ENCODE measurements at places on chromosomes 2 and 18.

DNA sequence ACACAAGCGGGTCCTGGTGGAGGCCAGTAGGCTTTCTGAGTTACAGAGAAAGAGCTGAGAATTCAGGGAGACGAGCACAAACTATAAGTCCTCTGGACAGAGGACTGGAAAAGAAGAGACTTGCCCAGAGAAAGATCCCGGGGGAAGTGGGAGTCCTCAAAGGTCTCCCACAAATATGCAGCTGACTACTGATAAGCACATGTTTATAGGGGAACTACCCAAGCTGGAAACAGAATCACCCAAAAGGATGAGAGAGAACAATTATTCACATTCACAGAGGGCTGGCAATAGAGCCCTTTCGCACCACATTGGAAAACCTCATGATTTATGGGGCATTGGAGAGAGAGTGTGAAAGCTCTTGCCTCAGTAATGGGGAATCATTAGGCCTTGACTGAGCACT, 337.6 kb downstream of the IRS1 start:
- no peak overlapping the region for H3K4me3 ChIP-seq
- no peaks in the 10 kb centered on the region for H3K27me3 ChIP-seq
- no peak for DNase-seq
- H3K27ac ChIP-seq, result no peak overlapping the region

DNA sequence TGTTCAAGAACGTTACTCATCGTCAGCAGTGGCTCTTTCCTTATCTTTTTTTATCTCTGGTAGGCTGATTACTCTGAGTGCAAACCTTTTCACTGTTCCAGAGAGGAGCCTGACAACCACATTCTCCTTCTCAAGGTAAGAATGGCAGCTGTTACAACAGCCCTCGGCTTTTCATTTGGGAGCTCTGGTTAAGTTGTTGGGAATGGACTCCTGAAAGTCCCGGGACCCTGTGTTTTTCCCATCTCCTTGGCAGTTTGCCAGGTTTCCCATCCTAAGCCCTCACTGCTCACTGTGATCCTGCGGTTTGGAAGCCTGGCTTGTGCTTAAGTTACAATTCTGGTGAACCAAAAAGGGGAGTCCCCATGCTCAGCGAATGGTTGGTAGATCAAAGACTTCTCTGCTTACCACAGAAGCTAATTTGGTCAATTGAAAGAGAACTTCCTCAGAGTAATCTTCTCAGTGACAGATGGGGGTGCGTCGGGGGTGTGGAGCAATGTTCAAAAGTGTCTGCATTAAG, 122.3 kb downstream of the LYPD6B start:
- no peaks in the 10 kb centered on the region for H3K27me3 ChIP-seq
- H3K27ac ChIP-seq, result no peak overlapping the region
- no peaks in the 10 kb centered on the region for H3K36me3 ChIP-seq
- peaks cover 1% of the 10 kb centered on the region for H3K4me1 ChIP-seq

- no peak overlapping the region for H3K27ac ChIP-seq
- no peak for DNase-seq
- H3K36me3 ChIP-seq, result no peaks in the 10 kb centered on the region
- no peaks in the 10 kb centered on the region for H3K27me3 ChIP-seq
- H3K4me3 ChIP-seq, result no peak overlapping the region
These were observed 214.7 kb downstream of the TGIF1 start for GRCh38 chr18:3664563-3665178.

- no peak for DNase-seq
- H3K27ac ChIP-seq, result no peak overlapping the region
- H3K4me3 ChIP-seq, result no peak overlapping the region
- no peaks in the 10 kb centered on the region for H3K36me3 ChIP-seq
- no peaks in the 10 kb centered on the region for H3K27me3 ChIP-seq
- no peaks in the 10 kb centered on the region for H3K4me1 ChIP-seq
These were observed 19.4 kb downstream of the INHBB start for GRCh38 chr2:120365236-120365793.

DNA sequence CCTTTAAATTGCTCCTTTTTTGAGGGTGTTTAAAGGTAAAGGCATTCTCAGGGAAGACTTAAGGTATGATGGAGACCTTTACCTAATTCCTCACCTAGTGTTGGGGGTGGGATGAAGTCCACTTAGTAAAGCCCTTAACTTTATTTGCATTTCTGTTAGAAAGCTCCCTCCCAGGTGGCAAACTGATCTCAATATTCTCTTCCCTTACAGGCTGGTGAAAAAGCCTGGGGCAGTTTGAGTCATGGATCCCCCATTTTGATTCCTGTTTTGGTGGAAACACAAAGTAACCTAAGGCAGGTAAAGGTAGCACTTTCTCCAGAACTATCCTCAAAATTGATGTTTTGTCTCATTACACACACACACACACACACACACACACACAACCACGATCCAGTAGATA, 33.8 kb upstream of the HNRNPA3 start:
- no peak overlapping the region for H3K27ac ChIP-seq
- no peaks in the 10 kb centered on the region for H3K36me3 ChIP-seq
- no peaks in the 10 kb centered on the region for H3K4me1 ChIP-seq
- no peak for DNase-seq
- H3K4me3 ChIP-seq, result no peak overlapping the region

DNA sequence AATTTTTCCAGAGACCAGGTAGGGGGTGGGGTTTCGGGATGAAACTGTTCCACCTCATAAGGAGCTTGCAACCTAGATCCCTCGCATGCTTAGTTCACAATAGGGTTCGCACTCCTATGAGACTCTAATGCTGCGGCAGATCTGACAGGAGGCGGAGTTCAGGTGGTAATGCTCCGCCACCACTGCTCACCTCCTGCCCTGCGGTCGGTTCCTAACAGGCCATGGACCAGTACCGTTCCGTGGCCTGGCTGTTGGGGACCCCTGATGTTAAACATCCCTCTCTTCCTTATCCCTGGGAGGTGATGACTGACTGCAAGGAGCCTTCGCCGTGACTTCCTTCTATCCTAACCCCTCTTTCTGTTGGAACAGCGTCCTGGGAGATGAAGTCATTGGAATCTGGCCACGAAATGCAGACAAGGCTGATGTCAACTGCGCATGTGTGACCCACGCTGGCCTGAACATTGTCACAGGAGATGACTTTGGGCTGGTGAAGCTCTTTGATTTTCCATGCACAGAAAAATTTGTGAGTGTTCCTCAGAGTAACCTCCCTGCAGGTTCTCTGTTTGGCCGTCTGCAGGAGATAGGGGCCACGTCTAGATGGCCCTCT, 82.4 kb downstream of the RTN4 start:
- peaks cover 1% of the 10 kb centered on the region for H3K4me1 ChIP-seq
- H3K4me3 ChIP-seq, result no peak overlapping the region
- no peaks in the 10 kb centered on the region for H3K27me3 ChIP-seq

DNA sequence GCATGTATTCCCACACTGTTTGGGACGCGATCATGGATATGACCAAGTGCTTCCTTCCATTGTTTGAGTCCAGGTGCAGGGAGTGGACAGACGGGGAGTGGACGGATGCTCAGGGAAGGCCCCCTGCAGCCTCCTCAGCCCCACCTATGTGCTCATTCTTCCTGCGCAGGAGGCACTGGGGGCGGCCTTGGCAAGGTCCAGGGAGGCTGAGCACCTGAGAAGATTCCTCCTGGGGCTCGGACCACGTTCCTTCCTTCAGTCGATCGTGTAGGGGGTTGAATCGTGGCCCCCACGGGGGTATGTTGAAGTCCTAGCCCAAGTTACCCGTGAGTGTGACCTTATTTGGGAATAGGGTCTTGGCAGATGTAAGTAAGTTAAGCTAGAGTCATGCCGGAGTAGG, 60.4 kb downstream of the ASB1 start:
- peaks cover 1% of the 10 kb centered on the region for H3K4me1 ChIP-seq
- H3K4me3 ChIP-seq, result no peak overlapping the region
- no peaks in the 10 kb centered on the region for H3K27me3 ChIP-seq
- no peak overlapping the region for H3K27ac ChIP-seq

GRCh38 chr2:238598802-238599530, 172.2 kb downstream of the ASB1 start:
- no peaks in the 10 kb centered on the region for H3K27me3 ChIP-seq
- no peak for DNase-seq
- H3K27ac ChIP-seq, result no peak overlapping the region
- peaks cover 3% of the 10 kb centered on the region for H3K4me1 ChIP-seq
- no peaks in the 10 kb centered on the region for H3K36me3 ChIP-seq

- no peaks in the 10 kb centered on the region for H3K27me3 ChIP-seq
- DNase-seq, result no peak
- no peak overlapping the region for H3K27ac ChIP-seq
These were observed 113.0 kb upstream of the SLC1A4 start for GRCh38 chr2:64876137-64876647.

GRCh38 chr2:209661286-209661894, 110.2 kb upstream of the UNC80 start:
- no peaks in the 10 kb centered on the region for H3K4me1 ChIP-seq
- no peak for DNase-seq
- no peaks in the 10 kb centered on the region for H3K36me3 ChIP-seq
- H3K27me3 ChIP-seq, result no peaks in the 10 kb centered on the region
- no peak overlapping the region for H3K27ac ChIP-seq
- no peak overlapping the region for H3K4me3 ChIP-seq

DNA sequence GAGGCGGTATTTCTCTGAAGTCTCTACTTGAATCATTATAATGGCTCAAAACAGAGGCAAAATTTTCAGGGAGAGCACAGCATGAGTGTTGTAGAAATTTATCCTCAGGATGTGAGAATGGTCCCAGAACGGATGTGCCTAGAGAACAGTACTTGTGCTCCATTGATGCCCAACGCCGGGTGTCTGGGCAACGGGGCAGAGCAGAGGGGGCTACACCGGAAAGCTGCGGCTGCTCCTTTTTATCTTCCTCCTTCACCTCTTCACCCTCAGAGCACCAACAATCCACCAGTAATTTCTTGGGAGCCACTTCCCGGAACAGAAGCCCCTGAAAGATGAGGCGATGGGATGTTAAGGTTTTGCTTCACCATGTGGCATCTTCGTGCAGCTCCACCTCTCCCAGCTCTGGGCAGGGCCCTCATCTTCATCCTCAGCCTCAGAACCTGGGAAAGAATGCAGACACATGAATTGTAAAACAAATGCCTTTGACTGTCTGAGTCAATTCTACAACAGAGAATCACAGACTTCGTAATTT, 71.5 kb downstream of the PTGR3 start:
- no peaks in the 10 kb centered on the region for H3K36me3 ChIP-seq
- H3K27ac ChIP-seq, result no peak overlapping the region
- no peaks in the 10 kb centered on the region for H3K4me1 ChIP-seq
- H3K4me3 ChIP-seq, result no peak overlapping the region

DNA sequence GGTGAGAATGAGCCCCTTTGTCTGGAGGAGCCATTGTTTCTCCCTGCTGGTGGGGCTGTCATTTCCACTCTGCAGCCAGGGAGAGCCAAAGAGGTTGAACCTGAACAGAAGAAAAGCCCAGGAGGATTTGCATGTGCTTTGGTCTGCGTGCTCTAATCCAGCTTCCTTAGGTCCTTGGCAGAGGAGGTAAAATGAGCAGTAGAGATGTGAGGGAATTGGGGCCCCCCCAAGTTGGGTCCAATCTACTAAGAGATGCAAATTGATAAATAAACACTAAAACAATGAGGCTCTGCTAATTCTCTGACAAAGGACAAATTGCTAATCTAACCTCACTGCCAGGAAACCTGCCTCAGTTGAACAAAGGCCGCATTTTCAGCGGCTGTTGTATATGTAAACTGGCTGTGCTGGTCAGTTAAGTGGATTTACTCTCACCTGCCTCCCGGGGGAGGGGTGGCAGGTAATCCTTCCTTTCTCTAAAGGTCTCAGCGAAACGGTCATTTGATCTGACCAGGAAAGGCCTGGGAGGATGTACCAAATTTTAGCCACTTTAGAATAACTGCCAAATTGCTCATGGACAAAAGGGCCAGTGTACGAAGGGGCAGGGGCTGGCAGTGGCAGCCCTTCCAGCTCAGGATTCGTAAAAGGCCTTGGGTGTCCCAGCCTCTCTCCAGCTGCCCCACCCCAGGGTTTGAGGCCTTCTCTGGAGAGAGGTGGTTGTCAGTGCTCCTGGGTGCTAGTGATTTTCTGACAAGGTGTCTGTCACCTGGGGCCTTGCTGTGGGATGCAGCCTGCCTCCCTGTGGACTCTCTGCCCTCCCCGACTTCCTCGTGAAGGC, 193.6 kb downstream of the MIB1 start:
- H3K4me1 ChIP-seq, result no peaks in the 10 kb centered on the region
- H3K27me3 ChIP-seq, result no peaks in the 10 kb centered on the region
- H3K27ac ChIP-seq, result no peak overlapping the region
- H3K36me3 ChIP-seq, result no peaks in the 10 kb centered on the region
- no peak for DNase-seq
- H3K4me3 ChIP-seq, result no peak overlapping the region

- H3K4me3 ChIP-seq, result no peak overlapping the region
- no peaks in the 10 kb centered on the region for H3K4me1 ChIP-seq
- no peaks in the 10 kb centered on the region for H3K27me3 ChIP-seq
- H3K27ac ChIP-seq, result no peak overlapping the region
These were observed 23.8 kb downstream of the CD28 start for GRCh38 chr2:203730076-203730729.

DNA sequence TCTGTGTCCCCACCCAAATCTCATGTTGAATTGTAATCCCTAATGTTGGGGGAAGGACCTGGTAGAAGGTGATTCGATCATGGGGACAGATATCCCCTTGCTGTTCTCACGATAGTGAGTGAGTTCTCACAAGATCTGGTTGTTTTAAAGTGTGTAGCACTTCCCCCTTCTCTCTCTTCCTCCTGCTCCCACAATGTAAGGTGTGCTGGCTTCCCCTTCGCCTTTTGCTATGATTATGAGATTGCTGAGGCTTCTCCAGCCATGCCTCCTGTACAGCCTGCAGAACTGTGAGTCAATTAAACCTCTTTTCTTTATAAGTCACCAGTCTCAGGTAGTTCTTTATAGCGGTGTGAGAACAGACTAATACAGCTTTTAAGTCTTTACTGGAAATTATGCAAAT, 193.3 kb upstream of the RBBP8 start:
- no peaks in the 10 kb centered on the region for H3K4me1 ChIP-seq
- H3K4me3 ChIP-seq, result no peak overlapping the region
- DNase-seq, result no peak
- H3K36me3 ChIP-seq, result no peaks in the 10 kb centered on the region

DNA sequence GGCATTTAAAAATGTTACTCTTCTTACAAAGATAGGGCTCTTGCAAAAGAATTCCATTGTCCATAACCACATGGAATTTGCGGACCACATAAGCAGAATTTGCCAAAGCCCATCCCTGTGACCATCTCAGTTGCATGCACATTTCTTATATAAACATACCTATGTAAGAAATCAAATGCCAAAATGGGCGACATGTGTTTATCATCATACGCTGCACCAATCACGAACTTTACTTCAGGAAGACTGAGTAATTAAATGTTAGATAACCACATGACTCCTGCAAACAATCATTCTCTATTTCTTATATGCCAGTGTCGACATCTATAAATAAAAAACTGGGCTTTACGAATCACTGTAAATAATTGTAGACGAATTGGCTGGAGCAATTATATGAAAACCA, 186.1 kb upstream of the RBMS1 start:
- H3K27ac ChIP-seq, result no peak overlapping the region
- no peak for DNase-seq
- no peaks in the 10 kb centered on the region for H3K36me3 ChIP-seq
- H3K27me3 ChIP-seq, result no peaks in the 10 kb centered on the region
- H3K4me1 ChIP-seq, result no peaks in the 10 kb centered on the region

GRCh38 chr2:205661281-205661680, 21.0 kb upstream of the NRP2 start:
- H3K4me1 ChIP-seq, result peaks cover 7% of the 10 kb centered on the region
- no peak overlapping the region for H3K27ac ChIP-seq
- H3K4me3 ChIP-seq, result no peak overlapping the region
